ENCODE measurements at places on chromosomes 6 and 20. TPM values are rescaled to one million over a fixed set of nuclear protein-coding genes. Genes with fewer than 3 reads are reported as not detected.

The RFX6 gene
- total RNA-seq = not detected

The TBX18 gene
- total RNA-seq = 3.0 TPM

The POLR3F gene
- total RNA-seq = 11.6 TPM

The SCRT2 gene
- total RNA-seq = not detected

The NAPB gene
- total RNA-seq = 9.5 TPM

DNA sequence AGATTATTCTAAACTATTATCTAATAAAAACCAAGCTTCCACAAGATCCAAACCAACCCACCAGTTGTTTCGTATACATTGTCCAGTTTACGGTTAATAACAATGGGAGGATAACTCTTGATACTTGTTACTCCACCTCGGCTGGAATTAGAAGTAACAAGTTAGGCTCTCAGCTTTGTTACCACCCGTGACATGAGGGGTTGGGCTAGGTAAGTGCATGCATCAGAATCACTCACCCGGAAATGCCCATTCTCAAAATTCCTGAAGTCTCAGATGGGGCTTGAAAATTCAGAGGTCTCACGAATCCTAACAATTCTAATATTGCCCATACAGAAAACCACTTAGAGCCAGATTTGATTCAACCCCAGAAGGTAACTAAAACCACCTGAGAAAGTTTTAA, 27.0 kb upstream of the SERPINB1 start:
- DNase-seq = no peak

GRCh38 chr20:50477239-50477872, 32.8 kb upstream of the PTPN1 start:
- no peak for DNase-seq

DNA sequence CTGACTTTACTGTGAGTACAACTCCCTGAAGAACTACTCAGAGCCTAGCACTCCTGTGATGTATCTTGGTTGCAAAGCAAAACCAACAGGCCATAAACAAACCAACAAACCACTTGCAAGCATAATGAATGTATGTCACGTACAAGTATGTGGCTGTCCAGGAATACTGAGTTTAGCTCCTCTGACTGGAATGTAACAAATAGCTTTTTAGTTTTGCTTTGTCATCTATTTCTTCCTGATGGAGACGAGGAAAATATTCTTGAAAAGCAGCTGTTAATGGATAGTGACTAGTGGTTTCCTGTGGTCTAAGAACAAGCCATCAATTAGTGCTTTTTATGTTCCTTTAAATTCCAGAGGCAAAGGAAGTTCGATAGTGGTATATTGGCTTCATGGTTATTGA, 101.9 kb upstream of the LY86 start:
- no peak for DNase-seq

GRCh38 chr20:20710443-20711315, 1.8 kb downstream of the RALGAPA2 start:
- no peak for DNase-seq

- no peak for DNase-seq
These were observed 26.4 kb upstream of the PXDC1 start for GRCh38 chr6:3777730-3778461.

- DNase-seq = no peak
These were observed 11.3 kb upstream of the CCR6 start for GRCh38 chr6:167111597-167111996.

DNA sequence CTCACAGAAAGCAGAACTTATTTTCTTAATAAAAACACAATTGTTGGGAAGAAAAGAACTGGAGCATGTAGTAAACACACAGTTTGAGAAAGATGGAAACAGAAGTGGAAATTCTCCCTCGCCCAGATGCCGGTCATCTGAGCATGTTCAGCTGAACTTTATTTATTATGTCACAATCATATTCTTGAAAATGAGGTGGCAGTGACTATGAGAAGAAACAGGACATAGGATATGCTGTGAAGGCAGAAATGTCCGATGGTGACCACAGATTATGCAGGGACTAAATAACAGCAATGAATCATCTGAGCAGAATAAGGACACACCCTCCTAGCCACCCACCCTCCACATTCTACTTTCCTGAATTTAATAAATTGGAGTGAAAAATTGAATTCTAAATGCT, 425.3 kb upstream of the NOX3 start:
- DNase-seq = peak; percentile 69
